ENCODE measurements at places on chromosomes 3 and 15. TPM values are rescaled to one million over a fixed set of nuclear protein-coding genes. Genes with fewer than 3 reads are reported as not detected.

Gene ADAMTS7
- total RNA-seq: 0.10 TPM

DNA sequence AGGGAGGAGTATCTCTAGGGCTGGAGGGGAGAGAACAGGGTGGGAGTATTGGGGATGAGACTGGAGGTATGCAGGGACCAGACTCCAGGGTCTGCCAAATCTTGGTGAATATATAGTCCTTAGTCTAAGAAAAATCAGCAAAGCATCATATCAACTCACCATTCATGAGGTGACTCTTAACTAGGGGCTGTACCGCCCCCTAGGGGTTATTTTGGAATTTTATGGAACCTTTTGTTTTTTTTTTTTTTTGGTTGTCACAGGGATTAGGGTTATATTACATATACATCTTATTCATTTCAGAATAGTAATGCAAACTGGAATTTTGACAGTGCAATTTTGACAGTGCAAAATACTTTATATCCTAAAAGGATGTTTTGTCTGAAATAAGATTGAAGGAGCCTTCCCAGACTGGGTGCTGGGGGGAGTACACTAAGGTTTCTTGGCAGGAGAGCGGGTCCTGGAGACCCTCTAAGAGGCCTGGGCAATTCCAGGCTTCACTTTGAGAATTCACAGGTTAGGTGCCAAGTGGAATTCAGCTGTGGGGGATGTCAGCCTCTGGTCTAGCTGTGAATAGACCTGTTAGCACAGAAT lies 7.5 kb downstream of the CMTM7 start:
- DNase-seq: no peak

Gene TPRA1
- 20.9 TPM for total RNA-seq

Gene GRAMD1C
- 1.2 TPM for total RNA-seq

DNA sequence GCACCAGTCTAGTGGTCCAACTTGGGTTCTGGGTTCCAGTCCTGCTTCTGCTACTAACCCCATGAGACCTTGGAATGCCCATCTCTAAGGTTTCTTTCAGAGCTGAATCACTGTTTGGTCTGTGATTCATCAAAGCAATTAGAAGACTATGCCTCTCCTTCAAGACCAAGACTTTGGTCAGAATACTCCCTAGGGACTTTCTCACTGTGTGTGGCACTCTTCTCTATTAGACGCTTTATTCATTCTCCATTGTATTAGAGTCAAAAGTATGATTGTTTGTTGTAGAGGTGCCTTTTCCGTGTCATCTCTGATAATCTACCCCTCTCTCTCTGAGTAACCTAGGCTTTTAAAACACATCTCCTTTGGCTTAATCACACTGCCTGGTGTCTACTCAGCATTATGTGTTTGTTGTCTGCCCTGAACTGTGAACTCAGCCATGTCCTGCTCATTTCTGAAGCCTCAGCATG lies 90.5 kb downstream of the LPP start:
- no peak for DNase-seq

DNA sequence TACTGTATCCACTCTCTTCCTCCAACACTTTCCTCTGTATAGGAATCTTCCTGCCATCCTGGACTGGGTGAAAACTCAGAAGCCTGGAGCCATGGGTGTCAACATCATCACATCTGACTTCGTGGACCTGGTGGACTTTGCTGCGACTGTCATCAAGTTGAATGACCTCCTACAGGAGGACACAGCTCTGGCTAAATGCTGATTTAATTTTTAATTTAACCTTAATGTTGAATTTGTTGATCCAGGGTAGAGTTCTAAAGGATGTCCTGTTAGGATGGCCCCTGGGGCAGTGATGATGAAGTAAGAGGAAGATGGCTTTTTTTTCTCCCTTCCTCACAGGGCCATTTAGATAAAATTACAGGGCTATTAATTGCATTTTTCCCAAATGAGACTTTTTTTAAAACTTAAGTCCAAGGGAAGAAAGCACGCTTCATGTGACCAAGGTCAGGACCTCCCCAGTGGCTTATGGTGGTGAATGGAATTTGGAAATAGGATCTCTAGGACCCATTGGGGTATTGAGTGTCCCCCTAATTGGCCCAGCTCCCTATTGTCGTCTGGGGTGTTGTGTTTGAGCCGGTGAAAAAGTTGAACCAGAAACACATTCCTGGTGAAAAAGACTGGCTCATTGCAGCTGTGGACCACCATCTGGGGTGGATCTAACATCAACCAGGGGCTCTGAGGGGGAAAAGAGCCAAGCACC lies 125.7 kb upstream of the ZBED2 start:
- DNase-seq: no peak

GRCh38 chr3:24128199-24129005 lies 183.3 kb downstream of the NR1D2 start:
- no peak for DNase-seq

Gene VILL
- 11.3 TPM for total RNA-seq

Gene CHST2
- total RNA-seq: 4.7 TPM

DNA sequence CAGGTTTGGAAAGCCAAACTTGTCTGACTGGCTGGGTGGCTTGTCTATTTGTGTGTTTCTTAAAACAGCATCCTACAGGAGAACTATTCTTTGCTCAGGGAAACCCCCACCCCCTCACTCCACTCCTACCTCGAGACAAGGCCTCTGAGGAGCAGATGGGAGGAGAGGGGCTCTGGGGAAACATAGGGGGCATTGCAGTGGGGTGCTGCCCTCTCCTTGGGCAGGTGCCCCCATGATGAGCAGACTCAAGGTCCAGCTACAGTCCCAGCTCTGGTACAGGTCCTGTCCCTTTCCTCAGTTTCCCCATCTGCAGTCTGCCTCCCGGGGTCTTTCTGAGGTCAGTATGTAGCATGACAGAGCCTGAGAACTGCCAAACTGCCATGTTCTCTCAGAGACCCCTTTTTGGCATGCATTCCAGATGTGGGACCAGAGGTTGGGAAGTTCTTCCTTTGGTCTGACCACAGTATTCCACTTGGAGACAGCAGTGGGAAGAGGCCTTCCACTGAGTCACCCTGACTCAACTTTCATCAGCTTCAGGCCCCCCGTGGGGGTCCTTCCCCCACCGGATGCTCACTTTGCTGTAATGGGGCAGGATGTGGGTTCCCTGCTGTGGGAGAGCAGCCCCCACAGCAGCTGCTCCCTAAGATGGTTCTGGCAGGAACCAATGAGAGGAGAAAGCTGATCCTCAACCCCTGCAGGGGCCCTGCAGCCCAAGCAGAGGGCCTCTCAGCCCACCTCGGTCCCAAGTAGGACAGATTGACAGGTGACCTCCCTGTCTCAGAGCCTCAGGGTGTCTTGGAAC lies 32.3 kb upstream of the CYP11A1 start:
- DNase-seq: peak; percentile 80

GRCh38 chr15:41851755-41852370 lies 13.2 kb downstream of the PLA2G4B start:
- DNase-seq: no peak

Gene CCR4
- total RNA-seq: 137 TPM

DNA sequence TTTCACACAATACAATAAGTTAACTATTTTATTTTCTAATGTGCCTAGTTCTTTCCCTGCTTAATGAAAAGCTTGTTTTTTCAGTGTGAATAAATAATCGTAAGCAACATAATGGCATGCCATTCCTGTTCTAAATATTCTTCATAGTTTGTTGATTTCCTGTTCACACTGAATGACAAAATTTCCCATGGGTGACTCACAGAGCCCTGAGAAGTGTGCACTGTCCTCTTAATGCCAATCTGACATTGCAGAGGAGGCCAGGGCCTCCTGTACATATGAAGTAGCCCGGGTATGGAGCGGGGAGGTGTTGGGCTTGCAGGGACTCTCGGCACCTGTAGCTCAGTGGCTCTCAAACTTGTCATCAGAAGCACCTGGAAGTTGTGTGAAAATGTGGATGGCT lies 24.3 kb downstream of the CCR3 start:
- DNase-seq: no peak

Gene TMOD2
- 7.9 TPM for total RNA-seq

GRCh38 chr3:191343115-191343514 lies 12.8 kb upstream of the UTS2B start:
- no peak for DNase-seq

- no peak for DNase-seq
Observed at GRCh38 chr15:39283531-39283930, 297.3 kb upstream of the THBS1 start.

Gene ZNF860
- not detected for total RNA-seq

DNA sequence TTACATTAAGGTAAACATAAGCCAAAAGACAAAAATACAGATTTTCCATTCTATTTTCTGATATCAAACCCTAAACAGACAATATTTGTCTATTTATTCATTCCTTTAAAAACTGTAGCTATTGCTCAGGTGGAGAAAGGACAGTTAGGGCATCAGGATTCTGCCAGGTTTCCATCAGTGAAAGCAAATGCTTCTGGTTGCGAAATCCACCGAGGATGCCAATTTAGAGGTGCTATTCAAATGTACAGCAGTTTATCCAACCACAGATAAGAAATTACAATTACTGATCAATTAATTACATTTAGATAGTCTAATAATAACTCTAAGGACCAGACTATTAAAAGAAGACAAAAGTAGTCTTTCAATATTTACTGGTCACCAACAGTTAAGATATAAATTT lies 3.9 kb downstream of the TOMM70 start:
- no peak for DNase-seq
